Activated CD4-positive, alpha-beta T cell treated with anti-CD3 and anti-CD28 coated beads, Interleukin-2, Interleukin-6, amounts not matched to agents 100 ng/mL and 50 ng/mL, durations not matched to agents 16 hours and 8 hours (primary cell): ENCODE measurements at places on chromosomes 4 and X.

DNA sequence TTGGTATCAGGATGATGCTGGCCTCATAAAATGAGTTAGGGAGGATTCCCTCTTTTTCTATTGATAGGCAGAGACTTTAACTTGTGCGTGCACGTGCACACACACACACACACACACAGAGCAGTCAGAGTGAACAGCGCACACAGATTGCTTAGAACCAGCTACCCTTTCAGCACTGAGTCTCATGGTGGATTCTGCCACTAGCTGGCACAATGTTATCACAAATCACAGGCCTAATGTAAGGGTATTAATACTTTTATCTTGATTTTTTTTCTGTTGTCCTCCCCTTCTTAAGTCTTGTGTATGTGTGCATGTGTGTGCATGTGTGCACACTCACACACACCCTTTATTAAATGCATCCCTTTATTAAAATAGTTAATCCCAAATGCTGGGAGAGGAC, 53.2 kb downstream of the HADH start:
- DNase-seq, result no peak

- no peak for DNase-seq
Measured at GRCh38 chrX:2316534-2316933, 184.2 kb downstream of the DHRSX start.

DNA sequence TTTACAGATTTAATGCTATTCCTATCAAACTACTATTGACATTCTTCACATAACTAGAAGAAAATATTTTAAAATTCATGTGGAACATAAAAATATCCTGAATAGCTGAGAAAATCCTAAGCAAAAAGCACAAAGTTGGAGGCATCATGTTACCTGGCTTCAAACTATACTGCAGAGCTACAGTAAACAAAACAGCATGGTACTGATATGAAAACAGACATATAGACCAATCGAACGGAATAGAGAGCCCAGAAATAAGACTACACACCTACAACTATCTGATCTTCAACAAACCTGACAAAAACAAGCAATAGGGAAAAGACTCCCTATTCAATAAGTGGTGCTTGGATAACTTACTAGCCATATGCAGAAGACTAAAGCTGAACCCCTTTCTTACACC, 273.4 kb upstream of the GRIA3 start:
- no peak for DNase-seq

- DNase-seq, result no peak
Measured at GRCh38 chr4:10620935-10621488, 63.6 kb downstream of the CLNK start.

DNA sequence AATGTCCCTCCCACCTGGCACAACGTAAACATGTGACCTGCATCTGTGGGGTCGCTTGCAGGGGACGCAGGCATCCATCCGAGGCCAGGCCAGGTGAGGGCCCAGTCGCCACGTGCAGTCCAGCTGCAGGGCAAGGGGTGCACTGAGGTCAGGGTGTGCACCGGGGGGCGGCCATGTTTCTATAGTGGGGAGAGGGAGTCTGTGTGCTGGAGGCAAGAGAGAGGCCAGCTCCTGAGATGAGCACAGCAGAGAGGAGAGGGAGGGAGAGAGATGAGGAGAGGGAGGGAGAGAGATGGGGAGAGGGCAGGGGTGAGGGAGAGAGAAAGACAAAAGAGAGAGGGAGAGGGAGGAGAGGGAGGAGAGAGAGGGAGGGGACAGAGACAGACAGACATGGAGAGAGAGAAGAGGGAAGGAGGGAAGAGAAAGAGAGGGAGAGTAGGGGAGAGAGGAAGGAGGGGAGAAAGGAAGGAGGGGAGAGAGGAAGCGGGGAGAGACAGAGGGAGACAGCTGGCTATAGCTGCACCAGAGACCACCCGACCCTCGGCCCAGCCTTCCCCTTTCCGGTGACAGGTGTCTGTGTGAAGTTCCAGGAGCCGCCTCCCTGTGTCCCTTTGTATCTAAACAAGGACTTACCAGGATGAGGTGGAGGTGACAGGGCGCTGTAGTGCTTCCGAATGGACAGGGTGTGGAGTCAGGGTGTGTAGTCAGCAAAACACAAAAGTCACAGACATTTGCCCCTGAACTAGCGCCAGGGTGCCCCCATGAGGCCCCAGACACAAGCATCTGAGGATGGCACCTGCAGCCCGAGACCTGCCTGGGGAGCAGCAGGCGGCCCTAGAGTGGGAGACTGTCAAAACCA, 68.7 kb downstream of the ADRA2C start:
- no peak for DNase-seq

- peak; percentile 2 for DNase-seq
Measured at GRCh38 chrX:122094611-122095010, 1047.2 kb downstream of the GLUD2 start.

- DNase-seq, result no peak
Measured at GRCh38 chr4:136390824-136391223, 1141.5 kb downstream of the PCDH18 start.

- no peak for DNase-seq
Measured at GRCh38 chr4:20944961-20945360, 244.7 kb downstream of the PACRGL start.

DNA sequence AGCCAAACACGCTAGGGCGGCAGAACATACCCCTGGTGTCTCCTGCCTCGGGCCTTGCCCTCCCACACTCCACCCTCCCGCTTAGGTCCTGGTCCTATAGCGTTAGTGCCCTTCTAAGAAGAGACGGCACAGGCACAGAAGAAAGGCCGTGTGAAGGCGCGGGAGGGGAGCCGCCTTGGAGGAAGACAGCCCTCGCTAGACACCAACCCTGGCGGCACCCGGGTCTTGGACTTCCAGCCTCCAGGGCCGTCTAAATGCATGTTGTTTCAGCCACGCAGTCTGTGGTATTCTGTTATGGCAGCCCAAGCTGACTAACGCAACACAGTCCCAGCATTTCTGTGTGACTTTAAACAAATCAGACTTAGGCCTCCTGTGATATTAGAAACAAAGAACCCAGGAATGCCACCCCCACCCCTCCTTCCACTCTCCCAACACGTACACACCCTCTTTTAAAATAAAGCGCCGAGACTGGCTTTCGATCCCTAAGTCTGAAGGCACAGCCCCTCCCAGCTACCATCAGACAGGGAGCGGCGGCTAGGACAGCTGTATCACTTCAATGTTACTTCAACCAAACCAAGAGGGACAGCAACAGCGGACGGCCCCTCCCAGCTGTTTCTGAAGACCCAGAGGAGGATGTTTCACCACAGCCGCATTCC, 128.0 kb downstream of the AFAP1 start:
- no peak for DNase-seq

DNA sequence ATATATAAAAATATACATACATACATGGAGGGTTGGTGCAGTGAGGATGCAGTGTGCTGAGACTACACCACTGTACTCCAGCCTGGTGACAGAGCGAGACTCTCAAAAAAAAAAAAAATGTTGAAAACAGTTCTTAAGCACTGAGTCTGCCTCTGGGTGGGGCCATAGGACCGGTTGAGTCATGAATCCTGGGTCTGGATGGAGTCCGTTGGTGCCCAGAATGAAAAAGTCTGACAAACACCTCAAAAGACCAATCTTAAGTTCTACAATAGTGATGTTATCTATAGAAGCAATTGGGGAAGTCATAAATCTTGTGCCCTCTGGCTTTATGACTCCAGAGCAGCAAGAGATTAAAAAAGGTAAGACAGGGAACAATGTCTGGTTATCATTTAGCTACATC, 70.4 kb downstream of the FGFBP1 start:
- DNase-seq, result no peak

GRCh38 chr4:92035666-92036065, 268.1 kb upstream of the GRID2 start:
- DNase-seq, result no peak

DNA sequence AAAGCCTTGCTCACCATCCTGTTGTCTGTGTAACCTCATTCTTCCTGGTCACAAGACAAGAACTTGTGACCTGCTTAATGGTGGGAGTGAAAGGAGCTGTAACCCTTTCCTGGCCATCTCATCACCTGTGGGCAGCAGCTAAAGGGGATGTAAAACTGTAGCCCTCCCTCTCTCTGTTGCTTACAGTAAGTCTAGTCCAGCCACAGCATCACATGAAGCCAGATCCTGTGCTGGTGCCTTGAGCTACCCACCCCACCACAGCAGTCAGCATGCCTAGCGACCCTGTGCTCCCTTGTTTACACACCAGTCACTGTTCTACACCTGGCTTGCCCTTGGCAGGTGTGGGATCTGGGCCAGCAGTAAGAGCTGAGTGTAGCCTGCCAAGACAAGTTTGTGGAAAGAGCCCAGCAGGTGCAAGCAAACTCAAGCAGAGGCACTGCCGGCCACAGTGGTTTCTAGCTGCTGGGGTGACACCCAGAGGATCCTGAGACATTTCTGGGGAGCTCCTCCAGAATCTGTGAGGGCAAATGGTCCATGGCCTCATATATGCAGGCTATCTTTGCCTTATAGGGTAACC, 41.0 kb downstream of the UGT2B28 start:
- DNase-seq, result no peak

DNA sequence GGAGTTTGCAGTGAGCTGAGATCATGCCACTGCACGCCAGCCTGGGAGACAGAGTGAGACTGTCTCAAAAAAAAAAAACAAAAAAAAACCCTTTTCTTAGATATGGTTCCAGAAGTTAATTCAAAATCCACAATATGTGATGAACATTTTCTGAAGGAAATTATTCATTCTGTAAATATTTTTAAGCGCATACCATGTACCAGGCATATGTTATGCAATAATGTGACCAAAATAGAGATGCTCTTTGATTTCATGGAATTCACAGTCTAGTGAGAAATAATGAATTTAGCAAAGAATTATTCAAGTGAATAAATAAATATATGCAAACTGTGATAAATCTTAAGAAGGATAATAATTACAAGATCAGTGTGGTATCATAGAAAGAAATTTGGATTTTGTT, 174.7 kb downstream of the GC start:
- DNase-seq, result no peak

DNA sequence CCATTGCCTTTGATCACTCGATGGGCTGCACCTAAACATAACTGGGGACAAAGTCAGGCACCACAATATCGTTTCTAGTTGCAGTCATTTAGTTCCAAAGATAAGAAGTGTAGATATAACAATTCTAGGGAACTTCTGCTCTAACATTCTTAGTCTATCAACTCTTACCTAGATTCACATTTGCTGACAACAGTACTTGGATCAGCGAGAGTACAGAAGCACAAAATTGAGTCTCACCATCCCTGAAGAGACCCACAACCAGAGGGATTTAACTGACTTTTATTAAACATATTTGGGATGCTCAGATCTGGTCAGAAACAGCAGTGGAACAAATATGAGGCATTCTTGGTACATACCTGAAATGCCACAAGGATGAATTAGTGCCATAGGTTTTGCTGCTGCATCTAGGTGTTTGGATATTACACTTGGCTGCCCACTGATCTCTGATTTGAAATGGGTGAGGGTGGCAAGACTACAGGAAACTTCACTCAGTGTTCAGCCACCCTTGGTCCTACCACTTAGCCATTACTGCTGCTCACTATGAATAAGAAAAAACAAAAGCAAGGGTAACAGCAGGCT, 28.9 kb upstream of the HUWE1 start:
- DNase-seq, result peak; percentile 63

GRCh38 chrX:148333989-148334388, 166.4 kb upstream of the AFF2 start:
- DNase-seq, result peak; percentile 17

GRCh38 chrX:14758029-14758491, 114.8 kb downstream of the FANCB start:
- DNase-seq, result no peak

DNA sequence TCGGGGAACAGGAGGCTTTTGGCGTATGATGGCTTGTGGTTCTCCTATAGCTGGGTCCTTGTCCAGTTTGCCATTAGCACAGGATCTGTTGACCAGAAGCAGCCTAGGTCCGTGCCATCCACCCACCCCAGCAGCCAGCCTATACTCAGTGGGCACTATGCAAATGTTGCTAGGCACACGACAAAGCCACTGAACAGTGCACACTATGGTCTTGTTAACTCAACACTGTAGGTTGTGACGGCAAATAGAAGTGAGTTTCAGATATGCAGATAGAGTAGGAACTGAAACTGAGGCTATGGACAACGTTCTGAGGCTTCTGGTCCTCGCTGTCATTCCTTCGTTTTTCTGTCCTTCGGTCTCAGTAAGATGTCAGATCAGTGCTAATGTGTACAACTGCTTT, 541.3 kb upstream of the TENM3 start:
- DNase-seq, result no peak

- peak; percentile 9 for DNase-seq
Measured at GRCh38 chr4:56575820-56576429, 70.3 kb downstream of the ARL9 start.

GRCh38 chrX:136933611-136934145, 53.2 kb upstream of the RBMX start:
- DNase-seq, result no peak

DNA sequence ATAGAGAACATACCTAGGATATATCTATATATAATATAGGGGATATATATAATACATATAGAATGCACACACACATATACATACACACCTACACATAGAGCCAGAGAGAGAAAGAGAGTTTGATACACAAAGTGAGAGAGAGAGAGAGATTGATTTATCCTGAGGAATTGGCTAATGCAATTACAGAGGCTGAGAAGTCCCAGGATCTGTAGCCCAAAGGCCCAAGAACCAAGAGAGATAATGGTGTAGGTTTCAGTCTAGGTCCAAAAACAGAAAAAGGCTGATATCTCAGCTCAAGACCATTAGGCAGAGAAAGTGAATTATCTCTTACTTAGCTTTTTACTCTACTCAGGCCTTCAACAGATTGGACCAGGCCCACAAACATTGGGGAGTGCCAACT, 715.0 kb upstream of the LCORL start:
- no peak for DNase-seq

GRCh38 chr4:113684534-113685091, 76.9 kb downstream of the CAMK2D start:
- DNase-seq, result peak; percentile 82

DNA sequence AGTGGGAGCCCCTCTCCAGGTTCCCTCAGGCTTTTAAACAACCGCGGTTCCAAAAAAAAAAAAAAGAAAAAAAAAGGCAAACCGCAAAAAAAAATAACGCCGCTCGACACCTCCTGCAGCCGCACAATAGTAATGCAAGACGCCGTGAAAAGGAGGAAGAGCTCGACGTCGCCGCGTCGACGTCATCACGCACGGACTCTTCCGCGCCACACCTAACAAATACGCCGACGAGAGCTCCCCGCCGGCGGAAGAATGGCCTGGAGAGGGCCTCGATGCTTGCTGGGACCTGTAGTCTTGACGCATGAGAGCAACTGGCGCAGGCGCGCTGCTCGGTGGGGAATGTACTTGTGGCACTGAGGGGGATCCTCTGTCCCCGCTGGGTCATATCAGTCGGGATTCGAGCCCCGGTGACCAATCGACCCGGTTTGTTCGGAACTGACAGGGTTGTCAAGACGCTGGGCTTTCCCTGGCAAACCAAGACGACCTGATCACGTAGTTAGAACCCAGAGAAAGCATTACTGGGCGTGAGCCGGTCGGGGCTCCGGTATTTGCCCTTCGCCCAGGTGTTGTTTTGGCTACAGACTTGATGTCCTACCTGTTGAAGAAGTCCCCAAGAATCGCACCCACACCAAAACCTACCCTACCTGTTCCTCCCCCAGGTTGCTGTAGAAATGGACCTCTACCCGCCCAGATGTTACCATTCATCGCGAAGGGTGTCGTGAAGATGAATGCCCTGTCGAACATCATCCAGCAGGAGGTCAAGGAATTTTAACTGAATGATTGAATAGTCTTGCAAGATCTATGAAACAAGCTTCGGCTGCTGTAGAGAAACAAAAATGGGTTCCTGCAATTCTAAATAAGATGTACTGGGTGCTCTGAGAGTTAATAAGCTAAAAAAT, at the start of gene CBR4:
TSS of gene CBR4 (minus strand) at position 131 of the 899 bp plus-strand sequence. CDS start 166 bp downstream, outside the sequence.
- peak; percentile 98 for DNase-seq

GRCh38 chr4:23015821-23016220, 323.1 kb downstream of the GBA3 start:
- DNase-seq, result no peak
